ENCODE measurements at places on chromosomes 5 and 9.

GRCh38 chr5:56183506-56183905 is 49.6 kb downstream of the ANKRD55 start:
- DNase-seq: peak; percentile 66

GRCh38 chr5:163623986-163624385 is 118.6 kb downstream of the MAT2B start:
- DNase-seq: no peak

- no peak for DNase-seq
Observed at GRCh38 chr5:56557198-56557597, 258.2 kb upstream of the MAP3K1 start.

- DNase-seq: no peak
Observed at GRCh38 chr9:108967916-108968315, 33.7 kb downstream of the ABITRAM start.

DNA sequence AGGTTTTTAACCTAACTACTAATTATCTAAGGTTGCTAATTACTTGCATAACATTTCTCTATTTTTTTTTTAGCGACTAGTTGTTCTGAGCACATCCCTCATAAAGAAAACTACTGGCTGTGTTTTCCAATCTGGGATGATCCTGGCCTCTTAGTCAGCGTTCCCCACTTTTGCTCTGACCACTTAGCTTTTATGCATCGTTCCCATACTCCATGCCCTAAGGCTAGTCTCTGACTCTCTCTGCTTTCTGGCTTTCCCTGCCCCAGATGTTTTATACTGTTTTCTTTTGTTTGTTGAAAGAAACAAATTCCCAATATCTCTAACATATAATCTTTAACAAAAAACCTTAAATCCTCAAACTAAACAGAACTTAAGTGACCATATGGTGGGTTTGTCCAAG is 217.9 kb downstream of the SPATA31D1 start:
- DNase-seq: no peak

Data from DMS53 (cell line).